Activated T-cell treated with anti-CD3 and anti-CD28 coated beads for 1 hour (primary cell): ENCODE measurements at places on chromosomes 1 and 21.

- DNase-seq, result no peak
These were observed 26.8 kb downstream of the BCAS2 start for GRCh38 chr1:114554577-114554976.

GRCh38 chr1:46422261-46422871 lies 28.2 kb downstream of the FAAH start:
- no peak for DNase-seq

DNA sequence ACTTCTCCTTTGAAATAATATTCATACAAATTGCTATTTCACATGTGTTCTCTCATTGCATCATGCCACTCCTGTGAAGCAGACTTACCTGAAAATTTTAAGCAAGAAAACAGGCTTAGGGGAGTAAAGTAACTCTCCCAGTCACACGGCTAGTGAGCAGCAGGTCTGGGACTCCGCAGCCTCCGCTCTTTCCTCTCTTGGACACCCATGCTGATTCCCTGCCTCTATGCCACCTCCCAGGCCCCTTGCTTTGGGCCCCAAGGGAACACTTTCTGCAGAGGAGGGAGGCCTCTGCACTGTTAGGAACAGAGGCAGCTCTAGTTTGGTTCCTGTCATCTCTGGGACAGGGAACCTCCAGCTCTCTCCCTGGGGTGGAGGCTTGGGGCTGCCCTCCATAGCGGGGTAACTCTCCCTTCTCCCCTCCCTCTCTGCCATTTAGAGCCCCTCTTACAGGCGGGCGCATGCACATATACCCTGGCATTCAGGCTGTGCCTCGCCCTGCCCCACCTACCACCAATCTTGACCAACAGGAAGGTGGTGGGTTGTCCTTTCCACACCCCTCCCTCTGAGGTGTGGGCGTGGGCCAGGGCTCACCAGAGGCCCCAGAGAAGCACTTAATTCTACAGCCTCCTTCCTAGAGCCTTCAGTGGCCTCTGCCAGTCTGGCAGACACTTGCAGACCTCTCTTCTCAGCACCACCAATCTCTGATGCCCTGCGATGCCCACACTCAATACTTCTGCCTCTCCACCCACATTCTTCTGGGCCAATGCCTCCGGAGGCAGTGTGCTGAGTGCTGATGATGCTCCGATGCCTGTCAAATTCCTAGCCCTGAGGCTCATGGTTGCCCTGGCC lies at the start of gene RXFP4:
Gene RXFP4 (plus strand): TSS at position 646 of the 852 bp plus-strand sequence. CDS start 72 bp downstream, at position 718.
- DNase-seq, result no peak

- DNase-seq, result no peak
These were observed 39.0 kb downstream of the MRPL39 start for GRCh38 chr21:25568246-25568645.

DNA sequence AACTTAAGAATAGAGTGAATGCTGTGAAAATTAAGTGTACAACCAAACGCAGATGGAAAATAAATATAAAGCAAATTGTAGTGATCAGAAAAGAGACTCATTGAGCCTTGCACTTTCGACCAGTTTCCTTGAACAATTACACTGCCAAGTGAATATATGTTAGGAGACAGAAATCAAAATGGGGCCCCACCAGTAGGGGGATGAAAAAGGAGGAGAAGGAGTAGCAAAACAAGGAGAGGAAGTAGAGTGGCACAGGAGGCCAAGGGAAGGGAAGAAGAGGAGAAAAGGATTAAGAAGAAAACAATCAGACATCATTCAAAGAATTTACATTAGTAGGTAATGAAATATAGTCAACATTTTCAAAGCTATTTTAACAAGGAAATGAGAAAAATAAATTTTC lies 1770.6 kb downstream of the PLA2G4A start:
- no peak for DNase-seq

DNA sequence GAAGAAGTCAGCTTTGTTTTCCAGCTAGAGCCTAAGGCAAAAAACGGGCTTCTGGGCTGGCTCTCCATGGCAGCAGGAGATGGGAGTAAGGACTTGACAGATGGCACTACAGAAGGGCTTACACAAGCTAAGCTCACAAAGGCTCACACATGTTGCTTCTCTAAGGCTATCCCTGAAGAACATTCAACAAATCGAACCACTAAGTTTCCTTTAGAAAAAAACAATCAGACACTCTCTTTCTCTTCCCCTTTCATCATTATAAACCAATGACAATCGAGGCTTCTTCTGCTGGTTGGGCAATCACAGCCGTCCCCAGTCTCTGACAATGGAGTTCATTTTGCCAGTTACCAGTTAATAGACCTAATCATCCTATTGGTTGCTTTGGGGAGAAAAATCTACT lies 40.5 kb downstream of the TRIT1 start:
- no peak for DNase-seq

DNA sequence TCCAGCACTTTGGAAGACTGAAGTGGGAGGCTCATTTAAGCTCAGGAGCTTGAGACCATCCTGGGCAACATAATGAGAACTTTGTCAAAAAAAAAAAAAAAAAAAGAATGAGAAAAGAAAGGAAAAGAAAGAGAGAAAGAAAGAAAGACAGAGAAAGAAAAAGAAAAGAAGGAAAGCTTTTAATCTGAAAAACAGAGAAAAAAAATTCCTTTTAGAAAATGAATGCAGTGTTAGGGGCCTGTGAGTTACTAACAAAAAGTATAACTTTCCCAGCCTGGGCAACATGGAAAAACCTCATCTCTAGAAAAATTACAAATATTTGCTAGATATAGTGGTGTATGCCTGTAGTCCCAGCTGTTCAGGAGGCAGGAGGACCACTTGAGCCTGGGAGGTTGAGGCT lies 15.9 kb upstream of the SYDE2 start:
- no peak for DNase-seq

- DNase-seq, result no peak
These were observed 157.8 kb upstream of the VAMP3 start for GRCh38 chr1:7613106-7613850.

DNA sequence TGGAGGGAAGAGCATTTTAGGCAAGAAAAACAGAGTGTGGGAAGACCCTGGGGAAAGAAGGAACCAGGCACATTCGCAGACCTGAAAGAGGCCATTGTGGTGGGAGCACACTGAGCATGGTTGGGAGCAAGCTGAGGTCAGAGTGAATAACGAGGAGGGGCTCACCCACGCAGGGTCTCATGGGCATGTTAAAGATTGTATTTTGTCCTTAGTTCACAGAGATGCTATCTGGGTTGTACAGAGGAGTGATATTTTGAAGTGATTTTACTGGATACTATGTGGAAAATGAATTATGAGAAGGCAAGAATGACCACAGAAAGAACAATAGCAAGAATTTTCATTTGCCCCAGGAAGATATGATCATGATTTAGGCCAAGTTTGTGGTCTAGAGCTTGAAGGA lies 578.3 kb upstream of the NR5A2 start:
- no peak for DNase-seq

- DNase-seq, result no peak
These were observed 8.8 kb upstream of the FAM20B start for GRCh38 chr1:179016706-179017382.
